Smooth muscle cell of trachea (primary cell): ENCODE measurements at places on chromosomes 13 and 19. TPM values are rescaled to one million over a fixed set of nuclear protein-coding genes. Genes with fewer than 3 reads are reported as not detected.

The GGN gene
- 0.29 and 1.2 TPM in 2 replicates for total RNA-seq

The URAD gene
- not detected in 2 replicates for total RNA-seq

The ZNF541 gene
- under 0.01 TPM in 1 of 2 replicates, not detected in the other for total RNA-seq

The CDC42EP5 gene
- total RNA-seq: 28.1 and 51.9 TPM in 2 replicates

The GPR18 gene
- not detected in 2 replicates for total RNA-seq

The LATS2 gene
- 14.3 and 20.7 TPM in 2 replicates for total RNA-seq

The CCDC61 gene
- total RNA-seq: 6.1 and 8.6 TPM in 2 replicates

The CLC gene
- not detected in 2 replicates for total RNA-seq

The ITGBL1 gene
- 70.7 and 102 TPM in 2 replicates for total RNA-seq
